Spinal cord (tissue), 10 donors: ENCODE measurements at places on chromosomes 11 and 22. TPM values are rescaled to one million over a fixed set of nuclear protein-coding genes. Genes with fewer than 3 reads are reported as not detected.

DNA sequence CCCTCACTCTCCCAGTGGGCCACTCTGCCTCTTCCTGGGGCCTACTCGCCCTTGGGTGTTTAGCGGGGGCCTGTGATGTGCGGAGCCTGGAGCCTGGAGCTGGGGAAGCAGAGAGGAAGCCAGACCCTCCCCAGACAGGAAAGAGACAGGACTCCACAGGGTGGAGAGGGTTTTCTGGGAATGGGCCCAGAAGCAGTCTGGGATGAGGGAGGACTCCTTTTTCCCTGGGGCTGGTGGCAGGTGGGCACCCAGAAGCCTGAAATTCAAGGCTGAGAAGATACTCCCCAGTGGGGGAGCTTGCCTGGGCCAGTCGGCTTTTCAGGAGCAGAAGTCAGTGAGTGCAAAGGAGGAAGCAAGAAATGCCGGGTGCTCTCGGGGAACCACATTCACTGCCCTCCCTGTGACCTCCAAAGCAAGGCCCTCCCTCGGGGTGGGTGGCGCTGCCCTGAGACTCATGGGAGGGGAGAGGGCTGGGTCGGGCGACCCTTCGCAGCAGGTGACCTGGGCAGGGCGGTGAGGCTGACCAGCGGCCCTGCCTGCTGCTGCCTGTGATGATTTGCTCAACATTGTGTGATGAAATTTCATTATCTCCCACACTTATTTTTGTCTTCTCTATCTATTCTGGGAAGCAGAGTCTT lies 1377.4 kb downstream of the BRD1 start:
- no peak for DNase-seq

The PNPLA5 gene
- total RNA-seq: 0.22 TPM

DNA sequence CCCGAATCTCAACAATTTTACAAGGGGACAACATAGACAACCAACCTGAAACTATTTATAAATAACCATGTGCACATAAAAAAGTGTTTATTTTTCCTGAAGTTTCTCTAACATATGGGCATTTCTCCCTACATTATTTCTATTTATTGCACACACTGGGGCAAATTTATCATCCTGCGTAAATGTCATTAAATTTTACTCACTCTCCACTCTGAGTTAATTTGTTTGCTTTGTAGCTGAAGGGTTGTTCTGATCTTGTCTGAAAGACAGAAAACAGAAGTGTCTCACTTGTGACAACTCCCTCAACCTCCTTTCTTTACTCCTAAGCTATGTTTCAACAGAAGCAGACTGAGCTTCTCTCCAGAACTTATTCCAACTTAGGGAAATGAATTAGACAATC lies 194.2 kb downstream of the HIPK3 start:
- DNase-seq: no peak

The MMP8 gene
- not detected for total RNA-seq

DNA sequence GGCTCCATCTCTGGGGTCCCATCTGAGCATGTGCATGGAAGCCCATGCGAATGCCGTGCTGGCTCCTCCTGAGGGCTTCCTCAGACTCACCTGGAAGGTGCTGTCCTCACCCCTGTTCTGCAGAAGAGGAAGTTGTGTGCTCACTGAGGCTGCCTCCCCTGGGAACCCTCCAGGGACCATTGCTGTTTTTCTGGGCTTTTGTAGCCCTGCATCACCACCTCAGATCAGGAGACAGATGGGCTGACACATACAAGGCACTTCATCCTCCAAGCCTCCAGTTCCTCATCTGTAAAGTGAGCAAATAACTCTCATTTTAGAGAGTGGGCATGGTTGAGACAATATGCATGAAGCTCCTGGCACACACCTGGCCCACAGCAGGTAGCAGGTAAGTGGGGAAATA lies 12.1 kb upstream of the LRRC32 start:
- DNase-seq: no peak

DNA sequence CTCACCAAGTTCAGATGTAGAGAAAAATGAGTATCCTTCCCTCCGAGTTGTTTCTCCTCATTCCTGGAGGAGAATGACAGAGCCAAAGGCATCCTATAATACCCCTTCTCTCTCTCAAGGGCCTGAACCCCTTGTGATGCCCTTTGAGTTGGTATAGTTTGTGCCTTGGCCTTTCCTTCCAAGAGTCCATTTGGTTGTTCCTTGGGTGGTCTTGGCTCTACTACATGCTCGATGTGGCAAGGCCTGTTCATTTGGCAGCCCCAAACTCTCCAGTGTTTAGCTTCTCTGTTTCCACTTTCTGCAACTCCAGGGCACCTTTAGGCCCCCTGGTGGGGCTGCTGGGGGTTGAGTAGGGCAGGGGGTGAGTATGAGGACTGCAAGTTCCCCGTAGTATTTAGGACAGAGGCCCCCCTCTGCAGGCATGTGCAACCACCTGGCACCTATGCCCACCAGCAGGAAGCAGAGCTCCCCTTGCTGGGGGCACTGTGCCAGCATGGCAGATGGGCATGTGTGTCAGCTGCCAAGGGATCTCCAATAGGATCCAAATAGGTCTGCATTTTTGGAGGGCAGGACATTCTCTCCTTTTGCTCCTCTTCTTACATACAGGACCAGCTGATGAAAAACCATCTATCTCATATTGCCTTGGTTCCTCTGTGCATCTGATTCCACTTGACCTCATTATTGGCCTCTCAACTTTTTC lies 217.2 kb upstream of the CADM1 start:
- DNase-seq: no peak

DNA sequence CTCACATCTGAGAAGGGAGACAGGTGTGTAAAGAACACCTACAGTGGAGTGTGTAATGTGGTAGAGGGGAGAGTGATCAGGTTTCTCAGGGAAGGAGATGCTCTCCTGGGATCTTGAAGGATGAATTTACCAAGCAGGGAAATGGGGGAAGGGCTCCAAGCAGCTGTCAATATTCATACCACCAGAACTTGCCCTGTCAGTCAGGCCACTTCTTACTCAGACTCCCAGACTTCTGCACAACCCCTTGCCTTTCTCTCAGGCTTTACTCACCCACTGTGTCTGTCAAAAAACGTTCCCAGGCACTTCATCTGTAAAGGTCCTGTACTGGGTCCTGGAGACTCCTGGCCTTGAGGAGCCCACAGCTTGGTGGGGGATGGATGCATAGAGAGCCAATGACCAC lies 14.0 kb upstream of the FCHSD2 start:
- no peak for DNase-seq

DNA sequence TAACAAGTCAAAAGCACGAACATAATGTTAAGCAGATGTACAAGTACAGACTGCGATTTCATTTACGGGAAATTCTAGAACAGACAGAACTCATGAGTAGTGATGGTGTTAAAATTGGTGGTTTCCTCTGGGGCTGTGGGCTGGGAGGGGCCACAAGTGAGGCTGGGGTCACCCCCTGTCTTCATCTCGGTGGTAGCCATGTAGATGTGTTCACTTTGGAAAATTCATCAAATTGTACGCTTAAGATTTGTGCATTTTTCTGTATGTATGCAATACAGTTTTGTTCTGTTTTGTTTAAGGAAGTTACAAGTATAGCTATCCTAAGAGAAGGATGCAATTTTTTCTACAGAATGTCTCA lies 504 bp upstream of the ASCC2 start:
- DNase-seq: no peak

The SLC25A45 gene
- total RNA-seq: 3.1 TPM

DNA sequence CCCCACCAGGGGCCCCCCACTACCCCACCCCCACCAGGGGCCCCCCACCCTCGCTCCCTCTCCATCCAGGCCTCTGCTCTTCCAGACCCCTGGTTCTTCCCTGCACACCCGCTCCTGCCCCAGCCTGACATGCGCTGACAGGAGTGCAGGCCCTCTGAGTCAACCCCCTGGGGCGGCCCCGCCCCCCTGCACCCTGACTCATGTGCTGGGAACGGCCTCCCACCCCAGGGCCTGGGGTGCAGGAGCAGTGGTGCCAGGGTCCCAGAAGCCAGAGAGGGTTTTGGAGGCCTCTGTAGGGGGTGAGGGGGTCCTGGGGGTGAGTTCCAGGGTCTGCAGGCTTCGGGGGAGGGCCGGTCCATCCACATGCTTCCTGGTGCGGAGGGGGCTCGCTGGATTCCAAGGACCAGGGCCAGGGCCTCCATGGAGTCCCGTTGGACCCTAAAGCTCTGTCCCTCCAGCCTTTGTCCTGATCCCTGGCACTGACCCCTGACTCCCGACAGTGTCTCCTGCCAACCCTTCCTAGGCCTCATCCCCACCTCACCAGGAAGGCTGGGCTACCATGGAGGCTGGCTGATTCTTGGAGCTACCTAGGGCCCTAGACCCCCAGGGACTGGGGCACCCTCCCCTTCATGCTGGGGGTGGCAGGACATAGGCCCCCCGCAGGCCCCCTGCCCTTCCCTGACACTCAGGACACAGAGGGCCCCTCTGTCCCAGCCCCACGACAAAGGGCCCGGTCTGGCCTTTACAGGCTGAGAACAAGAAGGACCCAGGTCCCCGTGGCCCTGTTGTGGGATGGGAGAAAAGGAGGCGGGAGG lies 583 bp upstream of the PKP3 start:
- no peak for DNase-seq

GRCh38 chr11:23573429-23573828 lies 713.2 kb upstream of the CCDC179 start:
- DNase-seq: no peak

The GLYAT gene
- 0.10 TPM for total RNA-seq

DNA sequence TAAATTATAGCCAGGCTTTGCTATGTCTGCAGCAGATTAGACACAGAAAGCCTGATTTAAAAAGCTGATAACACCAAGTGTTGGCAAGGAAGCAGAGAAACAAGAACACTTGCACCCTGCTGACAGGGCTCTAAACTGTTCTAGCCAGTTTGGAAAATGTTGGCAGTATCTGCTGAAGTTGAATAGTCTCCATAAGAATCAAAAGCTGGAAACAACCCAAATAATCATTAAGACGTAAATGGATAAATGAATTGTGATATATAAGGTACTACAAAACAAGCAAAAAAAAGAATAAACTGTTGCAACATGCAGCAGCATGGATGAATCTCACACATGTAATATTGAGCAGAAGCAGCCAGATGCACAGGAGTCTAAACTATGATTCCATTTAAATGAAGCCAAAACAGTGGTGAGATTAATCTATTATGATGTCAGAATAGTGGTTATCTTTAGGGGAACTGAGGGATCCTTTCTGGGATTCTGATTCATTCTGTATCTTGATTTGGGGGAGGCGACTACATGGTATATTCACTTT lies 40.4 kb upstream of the ADORA2A start:
- DNase-seq: no peak

DNA sequence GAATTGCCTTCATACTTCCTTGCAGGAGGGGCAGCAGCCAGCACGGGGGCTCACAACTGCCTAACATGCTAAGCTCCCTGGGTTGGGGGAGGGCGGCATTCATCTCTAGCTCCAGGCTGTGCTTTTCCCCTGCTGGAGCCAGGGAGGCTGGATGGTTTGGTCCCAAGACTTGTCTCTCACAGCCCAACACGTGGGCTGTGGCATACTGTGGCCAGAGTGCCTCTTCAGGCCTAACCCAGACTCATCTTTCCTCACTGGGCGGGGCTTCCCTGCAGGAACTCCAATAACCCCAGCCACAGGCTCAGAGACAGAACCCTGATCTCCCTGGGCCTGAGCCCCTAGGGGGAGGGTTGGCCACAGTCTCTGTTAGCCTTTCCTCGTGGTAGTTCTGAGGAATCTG lies 121.9 kb upstream of the PLET1 start:
- no peak for DNase-seq

DNA sequence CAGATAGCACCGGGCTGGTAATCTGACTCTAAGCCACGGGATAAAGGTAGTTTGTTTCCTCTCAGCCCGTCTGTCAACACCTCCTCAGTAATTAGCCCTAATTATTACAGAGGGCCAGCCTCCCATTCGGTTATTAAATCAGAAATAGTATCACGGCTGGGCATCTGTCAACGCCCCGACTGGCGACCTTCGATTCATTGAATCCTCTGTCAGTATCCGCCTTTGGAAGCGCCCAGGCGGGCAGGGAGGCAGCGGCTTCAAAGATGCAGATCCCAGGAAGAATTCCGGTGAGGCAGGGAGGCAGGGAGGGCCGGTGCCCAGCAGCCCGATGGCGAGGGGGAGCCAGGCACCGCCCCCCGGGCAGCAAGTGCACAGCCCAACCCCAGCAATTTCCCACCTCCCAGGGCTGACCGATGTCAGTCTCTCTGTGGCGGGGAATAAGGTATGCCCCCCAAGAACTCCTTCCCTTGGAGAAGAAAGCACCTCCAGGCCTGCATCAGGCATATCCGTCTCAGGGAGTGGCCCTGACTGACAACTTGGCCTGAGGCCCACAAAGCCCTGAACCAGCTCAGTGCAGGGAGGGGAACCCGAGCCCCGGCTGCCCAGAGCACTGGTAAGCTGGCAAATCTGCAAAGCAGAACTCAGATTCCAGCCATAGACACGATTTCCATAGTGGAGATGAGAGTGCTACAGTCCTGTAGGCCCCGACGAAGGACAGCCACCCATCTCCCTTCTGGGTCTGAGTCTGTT lies 11.4 kb downstream of the GNB1L start:
- DNase-seq: no peak

DNA sequence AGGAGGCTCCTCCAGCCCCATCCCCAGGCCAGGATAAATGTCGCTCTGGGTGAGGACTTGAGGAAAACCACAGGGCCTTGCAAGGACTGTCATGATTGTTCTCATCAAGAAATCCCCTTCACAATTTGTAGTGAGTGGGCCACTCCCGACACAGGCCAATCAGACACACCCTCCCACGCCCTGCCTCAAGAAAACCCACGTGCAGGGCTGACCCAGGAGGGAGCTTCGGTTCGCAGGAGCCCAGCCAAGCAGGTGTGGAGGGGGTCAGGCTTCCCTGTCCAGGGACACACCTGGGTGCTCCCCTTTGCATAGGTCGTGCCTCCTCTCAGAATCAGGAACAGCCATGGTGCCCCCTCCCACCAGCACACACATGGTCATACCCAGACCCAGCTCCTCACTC lies 43.2 kb downstream of the SHANK2 start:
- no peak for DNase-seq

The NELL1 gene
- 57.9 TPM for total RNA-seq

The ART1 gene
- total RNA-seq: not detected

DNA sequence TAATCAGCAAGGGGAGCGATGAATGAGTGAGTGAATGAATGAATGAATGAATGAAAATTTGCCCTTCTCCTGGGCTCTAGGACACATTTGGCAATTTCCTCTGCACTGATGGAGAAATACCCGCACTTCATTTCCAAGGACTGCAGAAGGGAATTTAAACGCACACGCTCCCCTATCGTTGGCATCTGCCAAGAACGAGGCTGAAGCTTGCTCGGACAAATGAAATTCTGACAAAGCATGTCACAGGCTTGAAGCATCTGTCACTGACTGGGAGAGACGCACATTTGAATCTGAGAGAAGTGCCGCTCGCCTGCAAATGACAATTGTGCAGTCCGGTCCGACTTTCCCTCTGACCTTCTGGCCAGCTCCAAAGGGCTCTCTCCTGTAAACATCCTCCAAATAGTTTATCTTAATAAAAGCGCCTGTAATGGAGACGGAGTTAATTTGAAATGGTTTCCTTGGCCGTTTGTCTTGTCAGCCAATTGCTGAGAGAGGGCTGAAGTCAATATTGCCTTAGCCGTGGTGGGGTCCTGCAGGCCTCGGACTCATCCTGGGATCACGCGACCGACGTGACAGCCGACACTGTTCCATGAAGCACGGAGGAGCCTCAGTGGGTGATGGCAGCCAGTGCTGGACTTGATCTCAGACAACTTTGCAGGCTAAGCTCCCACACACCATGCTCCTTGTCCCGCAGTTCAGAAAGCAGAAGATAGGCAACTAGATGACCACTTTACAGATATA lies 260.7 kb downstream of the MN1 start:
- DNase-seq: no peak

The MS4A4A gene
- 11.0 TPM for total RNA-seq

GRCh38 chr11:132131961-132132360 lies 761.5 kb downstream of the NTM start:
- no peak for DNase-seq

The GAS2L1 gene
- 6.5 TPM for total RNA-seq

GRCh38 chr11:92812841-92813240 lies 156.6 kb upstream of the MTNR1B start:
- no peak for DNase-seq

The PLCB3 gene
- total RNA-seq: 16.9 TPM
